A673 (cell line): ENCODE measurements at places on chromosomes 6 and 20.

- H3K27ac ChIP-seq: no peak overlapping the region
- no peaks in the 10 kb centered on the region for H3K36me3 ChIP-seq
- no peak for DNase-seq
- H3K4me3 ChIP-seq: no peak overlapping the region
- no peaks in the 10 kb centered on the region for H3K27me3 ChIP-seq
These were observed 6.3 kb upstream of the PPP1R16B start for GRCh38 chr20:38799203-38799602.

GRCh38 chr20:60236613-60237012, 278.4 kb downstream of the CDH26 start:
- DNase-seq: no peak
- H3K27ac ChIP-seq: no peak overlapping the region
- H3K4me1 ChIP-seq: no peaks in the 10 kb centered on the region
- H3K27me3 ChIP-seq: peaks cover 4% of the 10 kb centered on the region

DNA sequence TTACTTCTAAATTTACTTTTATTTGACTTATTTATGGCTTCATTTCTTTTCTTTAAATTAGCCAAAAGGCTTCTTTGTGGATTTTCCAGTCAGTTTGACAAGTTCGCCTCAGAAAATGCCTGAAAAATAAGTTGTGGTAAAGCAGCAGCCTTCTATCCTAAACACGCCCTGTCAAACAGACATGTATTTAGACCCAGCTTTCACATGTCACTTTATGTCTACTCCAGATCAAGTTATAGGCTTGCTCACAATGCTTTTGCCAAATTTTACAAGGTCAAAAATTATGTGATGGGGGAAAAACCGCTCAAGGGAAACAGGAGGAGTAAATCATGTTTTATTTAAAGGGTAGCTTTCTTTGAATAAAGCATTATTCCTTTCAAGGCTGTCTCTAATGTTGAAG, 615.0 kb downstream of the HDGFL1 start:
- no peaks in the 10 kb centered on the region for H3K27me3 ChIP-seq
- H3K4me3 ChIP-seq: no peak overlapping the region
- no peaks in the 10 kb centered on the region for H3K36me3 ChIP-seq

DNA sequence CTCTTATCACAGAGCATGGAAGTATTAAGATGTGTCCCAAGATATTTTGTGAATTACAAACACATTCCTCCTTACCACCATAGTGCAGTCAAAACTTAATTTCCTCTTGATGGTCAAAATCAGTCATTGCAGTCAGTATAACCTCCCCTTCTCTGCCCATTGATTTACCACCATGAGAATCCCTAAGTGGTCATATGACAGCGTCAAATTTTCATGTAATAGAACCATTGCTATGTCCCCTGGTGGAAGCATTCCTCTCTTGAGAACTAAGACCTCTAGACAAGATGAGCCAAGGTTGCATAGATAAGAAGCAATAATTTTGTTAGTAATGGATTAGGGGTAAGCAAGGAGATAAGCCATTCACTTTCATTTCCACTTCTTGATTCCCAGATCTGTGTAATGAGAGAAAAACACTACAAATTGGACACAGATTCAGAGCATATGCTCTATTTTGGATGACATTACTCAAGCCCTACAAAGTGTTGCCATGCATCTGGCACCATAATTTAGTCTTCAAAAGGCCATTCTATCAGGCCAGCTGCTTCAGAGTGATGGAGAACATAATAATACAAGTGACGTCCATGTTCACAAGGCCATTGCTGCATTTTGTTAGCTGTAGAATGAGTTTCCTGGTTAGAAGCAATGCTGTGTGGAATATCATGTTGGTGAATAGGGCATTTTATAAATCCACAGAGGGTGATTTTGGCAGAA, 49.6 kb upstream of the PDE7B start:
- H3K27ac ChIP-seq: no peak overlapping the region
- peaks cover 90% of the 10 kb centered on the region for H3K27me3 ChIP-seq
- H3K4me3 ChIP-seq: no peak overlapping the region
- DNase-seq: no peak
- no peaks in the 10 kb centered on the region for H3K4me1 ChIP-seq
- no peaks in the 10 kb centered on the region for H3K36me3 ChIP-seq

- no peak overlapping the region for H3K27ac ChIP-seq
- peaks cover 2% of the 10 kb centered on the region for H3K4me1 ChIP-seq
- no peak for DNase-seq
- no peaks in the 10 kb centered on the region for H3K36me3 ChIP-seq
- no peak overlapping the region for H3K4me3 ChIP-seq
These were observed 51.8 kb upstream of the SLCO4A1 start for GRCh38 chr20:62590309-62591121.

DNA sequence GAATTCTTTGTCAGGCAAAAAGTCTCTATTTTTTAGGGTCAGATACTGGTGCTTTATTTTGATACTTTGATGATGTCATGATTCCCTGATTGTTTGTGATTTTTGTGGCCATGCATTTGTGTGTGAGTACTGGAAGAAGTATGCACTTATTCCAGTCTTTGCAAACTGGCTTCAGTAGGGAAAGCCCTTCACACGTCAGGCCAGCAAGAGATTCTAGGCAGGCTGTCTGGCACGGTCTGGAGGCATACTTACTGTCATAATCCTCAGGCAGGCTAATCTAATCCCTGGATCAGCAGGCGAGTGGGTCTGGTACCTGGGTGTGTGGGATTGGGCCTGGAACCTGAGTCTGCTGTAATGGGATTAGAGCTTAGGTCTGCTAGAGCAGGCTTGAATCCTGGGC, 391.8 kb upstream of the MMS22L start:
- no peaks in the 10 kb centered on the region for H3K36me3 ChIP-seq
- no peak overlapping the region for H3K27ac ChIP-seq
- no peak overlapping the region for H3K4me3 ChIP-seq
- peaks cover 14% of the 10 kb centered on the region for H3K4me1 ChIP-seq
- DNase-seq: no peak
- no peaks in the 10 kb centered on the region for H3K27me3 ChIP-seq

DNA sequence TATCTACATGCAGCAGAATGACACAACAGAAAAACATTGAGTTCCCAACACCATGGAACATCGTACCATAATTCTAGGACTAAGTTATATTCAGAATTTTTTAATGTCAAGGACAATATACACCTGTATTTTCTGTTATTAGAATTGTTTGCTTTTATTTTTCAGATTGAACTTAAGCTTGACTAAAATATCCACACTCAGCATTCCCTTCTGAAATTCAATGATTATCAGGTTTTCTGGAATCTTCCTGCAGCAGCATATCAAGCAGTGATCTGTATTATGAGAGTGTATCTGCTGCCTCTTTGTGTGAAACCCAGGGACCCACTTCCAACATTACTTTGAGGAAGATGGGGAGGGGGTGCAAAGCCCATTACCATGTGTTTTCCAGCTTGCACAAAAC, 578.6 kb upstream of the JAG1 start:
- H3K36me3 ChIP-seq: no peaks in the 10 kb centered on the region
- no peak for DNase-seq

DNA sequence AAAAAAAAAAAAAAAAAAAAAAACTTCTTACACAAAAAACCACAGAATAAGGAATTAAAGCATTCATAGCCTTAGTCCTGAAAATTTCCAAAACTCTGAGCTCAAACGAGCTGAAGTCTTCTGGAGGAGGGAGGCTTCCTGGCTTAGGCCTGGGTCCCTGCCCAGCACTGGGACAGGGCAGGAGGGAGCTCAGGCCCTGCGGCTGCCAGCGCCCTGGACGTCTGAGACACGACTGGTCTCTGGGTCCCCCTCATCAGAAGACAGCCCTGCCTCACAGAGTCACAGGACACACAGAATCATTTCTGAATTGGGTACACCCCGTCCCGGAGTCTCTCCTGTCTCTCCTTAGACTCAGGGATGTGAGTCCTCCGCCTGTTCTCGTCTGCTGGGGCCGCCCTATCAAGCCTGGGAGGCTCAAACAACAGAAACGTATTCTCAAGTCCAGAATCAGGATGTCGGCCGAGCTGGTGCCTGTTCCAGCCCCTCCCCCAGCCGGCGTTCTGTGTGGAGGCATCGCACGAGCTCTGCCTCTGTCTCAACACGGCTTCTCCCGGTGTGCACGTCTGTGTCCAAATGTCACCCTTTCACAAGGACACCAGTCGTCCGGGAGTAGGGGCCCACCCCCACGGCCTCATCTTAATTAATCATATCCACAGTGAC, 39.4 kb downstream of the ZBTB46 start:
- H3K36me3 ChIP-seq: no peaks in the 10 kb centered on the region
- no peak for DNase-seq
- H3K27me3 ChIP-seq: no peaks in the 10 kb centered on the region
- H3K4me1 ChIP-seq: no peaks in the 10 kb centered on the region

GRCh38 chr6:87151471-87151780, 3.9 kb upstream of the ZNF292 start:
- H3K36me3 ChIP-seq: no peaks in the 10 kb centered on the region
- H3K27ac ChIP-seq: peak overlapping the region; percentile 95
- peak overlapping the region; percentile 51 for H3K4me3 ChIP-seq
- H3K27me3 ChIP-seq: no peaks in the 10 kb centered on the region
- no peak for DNase-seq

DNA sequence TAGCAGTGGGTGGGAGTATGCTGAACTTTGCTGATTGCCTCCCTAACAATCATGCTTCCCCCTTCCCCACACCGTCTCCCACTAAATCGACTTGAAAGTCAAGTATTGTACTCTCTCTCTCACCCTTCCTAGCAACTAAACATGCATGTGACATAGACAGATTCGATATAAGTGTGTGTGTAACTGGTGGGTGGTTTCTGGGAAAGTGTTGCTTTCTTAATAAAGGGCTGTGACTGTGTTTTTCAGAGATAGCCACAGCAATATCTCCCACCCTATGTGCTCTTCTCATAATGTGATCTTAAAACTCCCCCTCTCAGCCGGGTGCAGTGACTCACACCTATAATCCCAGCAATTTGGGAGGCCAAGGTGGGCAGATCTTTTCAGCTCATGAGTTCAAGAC, 49.3 kb upstream of the E2F3 start:
- H3K36me3 ChIP-seq: no peaks in the 10 kb centered on the region
- no peak overlapping the region for H3K4me3 ChIP-seq
- no peak overlapping the region for H3K27ac ChIP-seq
- H3K4me1 ChIP-seq: no peaks in the 10 kb centered on the region

GRCh38 chr20:48803176-48804053, 24.4 kb downstream of the PREX1 start:
- peaks cover 21% of the 10 kb centered on the region for H3K36me3 ChIP-seq
- H3K27ac ChIP-seq: no peak overlapping the region
- no peak for DNase-seq
- no peaks in the 10 kb centered on the region for H3K27me3 ChIP-seq
- no peak overlapping the region for H3K4me3 ChIP-seq

GRCh38 chr6:166423051-166423745, 40.5 kb upstream of the MPC1 start:
- no peak overlapping the region for H3K27ac ChIP-seq
- H3K27me3 ChIP-seq: no peaks in the 10 kb centered on the region
- H3K4me1 ChIP-seq: no peaks in the 10 kb centered on the region
- H3K36me3 ChIP-seq: no peaks in the 10 kb centered on the region
- H3K4me3 ChIP-seq: no peak overlapping the region
- DNase-seq: no peak

DNA sequence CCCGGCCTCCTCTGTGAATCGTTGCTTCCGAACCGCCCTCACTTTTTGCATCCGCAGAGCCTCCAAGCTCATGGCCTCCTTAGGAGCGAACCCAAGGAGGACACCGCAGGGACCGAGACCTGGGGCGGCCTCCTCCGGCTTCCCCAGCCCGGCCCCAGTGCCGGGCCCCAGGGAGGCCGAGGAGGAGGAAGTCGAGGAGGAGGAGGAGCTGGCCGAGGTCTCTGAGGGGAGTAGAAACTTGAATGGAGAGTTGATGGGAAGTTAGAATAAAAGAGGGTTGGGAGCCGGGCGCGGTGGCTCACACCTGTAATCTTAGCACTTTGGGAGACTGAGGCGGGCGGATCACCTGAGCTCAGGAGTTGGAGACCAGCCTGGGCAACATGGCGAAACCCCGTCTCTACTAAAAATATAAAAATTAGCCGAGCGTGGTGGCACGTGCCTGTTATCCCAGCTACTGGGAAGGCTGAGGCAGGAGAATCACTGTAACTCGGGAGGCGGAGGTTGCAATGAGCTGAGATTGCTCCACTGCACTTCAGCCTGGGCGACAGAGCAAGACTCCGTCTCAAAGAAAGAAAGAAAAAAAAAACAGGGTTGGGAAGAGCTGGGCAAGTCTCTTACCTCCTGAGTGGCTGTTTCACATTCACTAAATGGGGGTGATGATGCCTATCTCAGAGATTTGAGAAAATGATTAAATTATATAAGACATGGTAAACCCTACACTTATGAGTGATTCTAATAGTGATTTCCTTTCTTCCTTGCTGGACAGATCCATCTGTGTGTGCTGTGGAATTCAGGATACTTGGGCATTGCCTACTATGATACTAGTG, 805 bp downstream of the MSH5 start:
- H3K27ac ChIP-seq: peak overlapping the region; percentile 95
- no peaks in the 10 kb centered on the region for H3K27me3 ChIP-seq
- H3K4me1 ChIP-seq: peaks cover 35% of the 10 kb centered on the region
- DNase-seq: peak; percentile 55
- H3K36me3 ChIP-seq: peaks cover 35% of the 10 kb centered on the region

GRCh38 chr6:147222160-147222838, 18.1 kb downstream of the STXBP5 start:
- H3K36me3 ChIP-seq: no peaks in the 10 kb centered on the region
- peak; percentile 37 for DNase-seq
- peaks cover 2% of the 10 kb centered on the region for H3K4me1 ChIP-seq
- H3K4me3 ChIP-seq: no peak overlapping the region

DNA sequence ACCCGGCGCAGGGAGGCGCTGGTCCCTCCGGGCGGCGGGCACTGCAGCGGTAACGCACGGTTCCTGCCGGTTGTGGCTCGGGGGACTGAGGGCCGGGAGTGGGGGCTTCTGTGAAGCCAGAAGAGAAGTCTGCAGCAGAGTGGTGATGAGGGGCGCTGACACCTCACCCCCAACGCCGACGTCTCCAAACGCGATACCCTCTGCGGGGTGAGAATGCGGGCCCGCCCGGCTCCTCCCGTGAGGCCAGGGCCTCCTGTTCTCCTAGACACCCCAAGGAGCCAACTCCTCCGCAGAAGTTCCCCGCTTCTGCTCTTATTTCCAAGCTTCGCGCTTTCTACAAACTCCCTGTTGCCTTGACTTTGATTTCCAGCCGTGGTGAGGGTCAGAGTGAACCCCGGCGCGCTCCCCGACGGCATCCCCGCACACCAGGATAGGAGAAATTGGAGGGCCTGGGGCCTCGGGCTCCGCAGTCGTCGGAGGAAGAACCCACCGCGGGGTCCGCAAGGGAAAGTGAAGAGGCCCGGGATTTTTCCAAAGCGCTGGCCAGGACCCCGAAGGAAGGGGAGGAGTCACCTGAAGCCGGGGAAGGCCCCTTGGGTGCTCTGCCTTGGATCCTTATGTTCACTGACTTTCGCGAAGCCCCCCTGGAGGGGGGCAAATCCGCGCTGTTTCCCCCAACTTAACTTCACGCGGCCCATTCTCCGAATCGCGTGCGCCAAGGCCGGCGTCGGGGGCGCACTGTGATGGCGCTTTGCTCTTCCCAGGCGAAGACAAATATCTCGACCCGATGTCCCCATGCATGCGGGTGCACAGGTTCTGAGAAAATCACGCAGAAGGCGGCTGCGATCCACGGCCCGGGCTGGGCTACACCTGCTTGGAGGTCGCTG, 3.1 kb upstream of the INSM1 start:
- H3K27me3 ChIP-seq: peaks cover 89% of the 10 kb centered on the region
- peaks cover 16% of the 10 kb centered on the region for H3K4me1 ChIP-seq
- DNase-seq: no peak
- H3K27ac ChIP-seq: no peak overlapping the region
- H3K36me3 ChIP-seq: no peaks in the 10 kb centered on the region
